Activated CD4-positive, CD25-positive, alpha-beta regulatory T cell treated with anti-CD3 and anti-CD28 coated beads, Interleukin-2, amount 50 U/mL, for 72 hours (primary cell): ENCODE measurements at places on chromosomes 2 and 18.

GRCh38 chr2:181371782-181372645, 85.2 kb upstream of the ITGA4 start:
- DNase-seq = no peak

DNA sequence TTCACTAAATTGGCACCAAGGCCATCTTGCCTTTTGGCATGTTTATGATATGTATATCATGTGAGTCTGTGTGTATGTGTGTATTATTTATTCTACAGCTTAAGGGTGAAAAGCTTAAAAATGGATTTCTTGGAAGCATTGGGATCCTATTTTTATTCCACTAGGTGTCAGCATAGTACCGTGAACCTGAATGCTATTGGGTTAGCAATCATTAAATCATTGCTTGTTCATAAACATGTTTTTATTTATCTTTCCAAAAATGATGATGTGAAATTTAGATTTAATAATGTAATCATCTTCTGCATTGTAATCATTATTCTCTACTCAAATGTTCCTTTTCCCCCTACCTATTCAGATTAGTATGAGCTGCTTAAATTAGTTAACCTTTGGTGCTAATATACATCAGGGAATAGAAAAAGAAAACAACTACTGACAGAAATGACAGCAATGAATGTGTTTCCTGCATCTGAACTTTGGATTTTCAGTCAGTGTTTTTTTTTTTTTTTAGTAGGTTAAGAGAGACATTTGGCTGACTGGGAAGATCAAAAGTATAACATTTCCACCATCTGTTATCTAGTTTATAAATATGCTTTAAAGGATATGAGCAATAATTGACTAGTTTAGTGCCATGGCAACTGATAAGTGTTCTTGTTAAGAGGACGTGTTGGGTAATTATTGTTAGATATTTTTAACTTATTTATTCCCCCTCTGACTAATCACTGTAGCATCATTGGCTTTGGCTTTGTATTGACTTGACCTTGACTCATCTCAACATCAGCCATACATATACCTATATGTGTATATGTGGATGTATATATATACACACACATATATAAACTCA, 14.1 kb upstream of the ZSWIM2 start:
- no peak for DNase-seq

DNA sequence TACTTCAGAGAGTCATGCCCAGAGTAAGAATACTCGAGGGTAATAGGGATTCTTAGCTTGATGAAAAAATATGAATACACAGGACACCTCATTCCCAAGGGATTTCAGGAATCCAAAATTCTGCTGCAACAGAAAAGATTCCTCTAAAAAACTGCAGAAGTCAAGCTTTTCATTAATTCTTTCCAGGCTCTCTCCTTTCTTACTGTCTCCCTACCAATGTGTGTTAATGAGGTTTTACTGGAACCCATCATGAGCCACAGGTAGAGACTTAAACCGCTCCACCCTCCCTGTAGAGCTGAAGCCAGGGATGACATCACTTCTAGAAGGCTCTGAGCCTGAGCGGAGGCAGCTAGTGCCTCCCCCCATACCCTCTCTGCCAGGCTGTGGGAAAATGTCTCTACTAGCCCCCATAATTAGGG, 3.4 kb downstream of the SDC1 start:
- no peak for DNase-seq

GRCh38 chr2:102771114-102771513, 9.3 kb downstream of the TMEM182 start:
- no peak for DNase-seq

DNA sequence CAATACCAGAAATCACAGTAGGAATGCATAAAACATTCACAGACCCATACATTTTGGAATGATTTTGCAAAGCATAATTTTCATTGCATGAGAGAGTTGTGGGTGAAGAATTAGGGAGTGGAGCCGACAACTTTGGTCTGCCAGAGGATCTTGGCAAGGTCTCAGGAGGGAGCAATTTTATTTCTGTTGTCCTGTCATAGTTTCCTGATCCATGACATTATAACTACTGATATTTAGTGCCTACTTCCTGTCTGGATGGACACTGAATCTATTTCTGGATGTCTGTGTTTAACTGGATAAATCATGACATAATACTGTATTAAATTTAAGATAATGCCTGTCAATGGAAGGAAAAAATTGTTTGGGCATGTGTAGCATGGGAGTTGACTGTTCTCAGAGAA, 2.4 kb downstream of the ITGA4 start:
- no peak for DNase-seq

DNA sequence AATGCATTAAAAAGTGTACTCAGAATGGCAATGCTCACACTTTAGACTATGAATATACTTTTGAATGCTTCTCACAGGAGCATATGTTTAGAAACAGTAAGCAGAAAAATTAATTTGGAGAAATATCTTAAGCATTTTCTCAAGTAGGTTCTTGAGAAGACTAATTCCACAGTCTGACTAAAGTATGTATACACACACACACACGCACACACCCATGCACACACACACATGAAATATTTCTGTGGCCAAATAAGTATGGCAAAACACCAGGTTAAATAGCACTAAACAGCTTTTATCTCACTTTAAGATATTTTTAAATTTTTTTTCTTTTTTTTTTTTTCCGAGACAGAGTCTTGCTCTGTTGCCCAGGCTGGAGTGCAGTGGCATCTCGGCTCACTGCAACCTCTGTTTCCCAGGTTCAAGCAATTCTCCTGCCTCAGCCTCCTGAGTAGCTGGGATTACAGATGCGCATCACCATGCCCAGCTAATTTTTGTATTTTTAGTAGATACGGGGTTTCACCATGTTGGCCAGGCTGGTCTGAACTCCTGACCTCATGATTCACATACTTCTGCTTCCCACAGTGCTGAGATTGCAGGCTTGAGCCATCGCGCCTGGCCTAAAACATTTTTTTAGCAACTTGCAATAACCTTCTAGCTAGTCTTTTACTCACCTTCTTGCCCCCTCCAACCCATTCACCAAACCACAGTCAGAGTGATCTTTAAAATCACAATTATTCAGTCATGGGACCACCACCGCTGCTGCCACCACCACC, 67.5 kb upstream of the SCG2 start:
- DNase-seq = no peak

DNA sequence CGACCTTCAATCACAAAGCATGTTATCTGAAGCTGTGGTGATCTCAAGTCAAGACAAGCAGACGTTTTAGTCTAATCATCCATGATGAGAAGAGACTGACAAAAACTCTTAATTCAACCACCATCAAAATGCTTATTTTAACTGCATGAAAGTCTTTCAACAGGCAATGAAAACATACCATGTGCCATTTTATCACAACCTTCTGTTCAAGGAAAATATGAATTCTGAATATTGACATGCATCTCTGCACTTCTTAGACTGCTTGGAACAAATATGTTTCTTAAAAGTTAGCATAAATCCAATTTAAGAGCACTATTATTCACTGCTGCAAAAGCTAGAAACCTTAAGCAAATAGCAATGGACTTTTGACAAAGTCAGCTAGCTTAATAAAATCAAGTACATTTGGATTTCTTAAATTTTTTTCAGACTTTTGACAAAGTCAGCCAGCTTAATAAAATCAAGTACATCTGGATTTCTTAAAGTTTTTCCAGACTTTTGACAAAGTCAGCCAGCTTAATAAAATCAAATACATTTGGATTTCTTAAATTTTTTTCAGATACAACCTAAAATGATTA, 70.9 kb downstream of the OLA1 start:
- DNase-seq = no peak

GRCh38 chr2:15931319-15931890, 8.9 kb upstream of the MYCN start:
- DNase-seq = no peak

DNA sequence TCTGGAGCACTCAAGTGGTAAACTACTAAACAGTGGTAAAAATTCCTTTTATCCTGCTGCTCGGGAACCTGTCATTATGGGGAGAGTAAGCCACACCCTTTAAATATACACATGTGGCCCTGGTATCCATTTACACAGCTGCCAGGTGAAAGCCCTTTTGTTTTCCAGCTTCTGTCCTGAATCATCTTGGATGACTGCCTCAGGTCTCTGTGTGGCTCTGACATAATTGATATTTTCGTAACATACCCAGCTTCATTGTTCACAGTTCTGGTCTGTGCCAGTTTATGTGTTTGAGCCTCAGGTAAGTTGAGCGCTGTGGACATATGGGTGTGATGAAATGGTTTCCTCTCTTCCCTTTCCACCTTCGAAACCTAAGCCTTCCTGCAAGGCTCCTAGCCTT, 15.7 kb upstream of the TTC39C start:
- no peak for DNase-seq

DNA sequence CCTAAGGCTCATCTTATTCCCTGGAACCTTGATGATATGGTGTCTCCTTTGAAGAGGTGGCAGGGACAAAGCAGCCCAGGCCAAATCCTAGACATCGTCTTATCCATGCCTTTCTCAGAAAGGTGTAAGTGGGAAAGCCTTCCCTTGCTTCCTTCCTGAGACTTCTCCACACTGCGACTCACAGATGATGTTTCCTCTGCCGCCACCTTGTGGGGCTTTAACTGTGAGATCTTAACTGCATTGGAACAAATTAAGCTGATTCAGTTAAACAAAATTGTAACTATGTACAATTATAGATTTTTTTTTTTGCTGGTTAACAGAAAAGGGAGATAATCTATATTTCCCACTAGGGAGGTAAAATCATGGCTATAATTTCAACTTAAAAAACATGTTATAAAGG, 10.0 kb upstream of the GCA start:
- no peak for DNase-seq

- peak; percentile 29 for DNase-seq
These were observed 30.3 kb downstream of the KIF1A start for GRCh38 chr2:240789501-240790369.

- no peak for DNase-seq
These were observed 129.0 kb downstream of the GPD2 start for GRCh38 chr2:156565066-156565710.

DNA sequence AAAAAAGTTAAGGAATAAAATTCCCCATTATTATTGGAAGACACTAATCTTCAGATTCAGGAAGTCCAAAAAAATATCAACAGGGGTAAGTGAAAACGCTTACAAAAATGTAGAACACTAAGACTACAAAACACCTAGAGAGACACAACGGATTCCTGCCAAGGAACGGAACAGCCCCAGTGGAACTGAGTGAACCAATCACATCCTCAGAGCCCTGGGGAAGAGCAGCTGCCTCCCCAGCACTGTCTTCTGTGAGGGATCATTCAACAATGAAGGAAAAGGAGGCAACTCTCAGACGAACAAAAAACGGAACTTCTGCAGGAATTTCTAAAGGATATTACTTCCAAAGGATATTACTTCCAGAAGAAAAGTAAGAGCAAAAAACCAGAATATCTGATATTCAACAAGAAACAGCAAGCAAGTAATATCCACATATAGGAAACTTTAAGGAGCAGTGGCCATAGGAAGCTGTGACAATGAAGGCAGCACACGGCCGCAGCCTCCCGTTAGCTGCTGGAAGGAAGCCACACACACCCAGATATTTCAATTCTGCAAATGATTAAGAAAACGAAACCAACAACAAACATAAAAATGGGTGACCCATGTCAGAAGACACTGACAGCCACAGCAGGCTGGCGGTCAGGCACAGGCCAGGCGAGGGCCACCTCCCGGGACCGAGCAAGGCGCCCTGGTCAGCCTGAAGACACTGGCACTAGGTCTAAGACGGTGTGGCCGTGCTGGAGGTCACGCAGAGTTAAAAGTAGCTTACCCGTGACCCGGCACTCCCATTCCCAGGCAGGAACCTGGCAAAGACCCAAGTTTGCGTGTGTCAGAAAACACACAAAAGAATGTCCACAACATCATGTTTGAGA, 81.8 kb downstream of the HDAC4 start:
- peak; percentile 8 for DNase-seq

- DNase-seq = no peak
These were observed 18.1 kb downstream of the EPAS1 start for GRCh38 chr2:46315103-46315890.

GRCh38 chr2:60826111-60826510, 55.3 kb upstream of the REL start:
- no peak for DNase-seq

DNA sequence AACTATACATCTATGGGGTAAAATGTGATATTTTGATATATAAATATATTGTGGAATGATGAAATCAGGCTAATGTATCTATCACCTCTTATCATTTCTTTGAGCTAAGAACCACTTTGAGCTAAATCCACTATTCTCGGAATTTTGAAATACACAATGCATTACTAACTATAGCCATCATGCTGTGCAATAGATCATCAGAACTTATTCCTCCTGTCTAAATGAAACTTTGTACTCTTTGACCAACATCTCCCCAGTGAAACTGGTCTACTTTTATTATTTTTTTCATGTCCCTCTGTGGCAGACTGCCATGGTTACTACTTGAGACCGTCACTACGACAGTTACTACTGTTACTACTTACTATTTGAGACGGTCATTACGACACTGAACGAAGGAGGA, 11.4 kb downstream of the PECR start:
- no peak for DNase-seq

GRCh38 chr2:112682101-112682500, 36.4 kb downstream of the SLC20A1 start:
- no peak for DNase-seq

GRCh38 chr2:19686439-19686838, 215.3 kb downstream of the TTC32 start:
- DNase-seq = no peak

GRCh38 chr2:54572262-54572635, 116.1 kb downstream of the SPTBN1 start:
- DNase-seq = no peak

- DNase-seq = no peak
These were observed 87.5 kb downstream of the MCFD2 start for GRCh38 chr2:46828135-46828438.

DNA sequence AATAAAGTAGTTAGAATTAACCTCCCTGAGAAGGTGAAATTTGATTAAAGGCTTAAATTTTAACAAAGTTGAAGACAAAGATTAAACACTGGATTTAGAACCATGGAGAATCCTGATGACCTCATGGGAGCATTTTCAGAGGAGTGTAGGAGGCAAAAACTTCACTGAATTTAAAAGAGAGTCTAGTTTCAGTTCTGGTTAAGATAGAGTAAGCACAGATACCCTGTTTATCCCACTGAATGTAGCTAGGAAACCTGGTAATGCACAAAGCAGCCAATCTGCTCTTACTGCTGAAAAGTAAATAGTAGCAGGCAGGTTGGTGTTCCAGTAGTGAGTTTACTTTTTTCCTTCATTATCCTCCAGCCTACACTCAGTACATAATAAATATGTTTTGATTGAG, 654.9 kb upstream of the SYT4 start:
- no peak for DNase-seq

DNA sequence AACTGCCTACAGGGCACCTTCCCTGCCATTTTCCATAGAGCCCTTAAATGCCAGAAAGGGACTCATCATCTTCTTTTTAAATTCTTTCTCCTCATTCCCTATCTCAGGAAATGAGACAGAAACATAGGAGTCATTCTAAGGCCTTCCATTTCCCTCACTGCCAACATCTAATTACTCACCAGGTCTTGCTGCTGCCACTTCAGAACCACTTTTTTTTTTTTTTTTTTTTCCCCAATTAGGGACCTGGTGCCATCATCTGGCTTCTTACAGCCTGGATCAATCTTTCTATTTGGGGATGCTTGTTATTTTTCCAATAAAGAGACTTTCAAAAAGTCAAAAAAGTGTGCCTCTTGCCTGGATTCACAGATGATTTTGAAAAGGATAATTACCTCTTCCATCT, 373.4 kb downstream of the LPIN1 start:
- no peak for DNase-seq

- no peak for DNase-seq
These were observed 65.5 kb upstream of the SKOR2 start for GRCh38 chr18:47316924-47317323.

- no peak for DNase-seq
These were observed 126.2 kb downstream of the RAPGEF4 start for GRCh38 chr2:172861656-172862476.
